ENCODE measurements at places on chromosomes 3 and 15.

DNA sequence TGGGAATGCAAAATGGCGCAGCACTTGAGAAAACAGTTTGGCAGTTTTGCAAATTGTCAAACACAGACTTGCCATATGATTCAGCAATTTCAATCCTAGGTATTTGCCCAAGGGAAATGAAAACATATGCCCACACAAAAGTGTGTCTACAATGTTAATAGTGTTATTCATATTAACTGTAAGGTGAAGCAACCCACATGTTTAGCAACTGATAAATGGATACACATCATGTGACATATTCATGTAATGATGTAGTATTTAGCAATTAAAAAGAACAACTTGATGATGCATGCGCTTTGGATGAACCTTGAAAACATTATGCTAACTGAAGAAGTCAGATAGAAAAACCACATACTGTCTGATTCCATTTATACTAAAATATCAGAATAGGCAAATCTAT lies 539.0 kb upstream of the PPP2R3A start:
- no peak for DNase-seq

GRCh38 chr3:177968891-177969290 lies 567.3 kb upstream of the KCNMB2 start:
- DNase-seq: no peak

- no peak for DNase-seq
These were observed 515.6 kb upstream of the SGO1 start for GRCh38 chr3:20701641-20702040.

- no peak for DNase-seq
These were observed 14.4 kb downstream of the RRP9 start for GRCh38 chr3:51927061-51927977.

GRCh38 chr3:183775781-183776180 lies 49.6 kb downstream of the MAP6D1 start:
- no peak for DNase-seq

Measured in activated T-cell treated with anti-CD3 and anti-CD28 coated beads for 24 hours (primary cell).